ENCODE measurements at places on chromosomes 12 and 14.

DNA sequence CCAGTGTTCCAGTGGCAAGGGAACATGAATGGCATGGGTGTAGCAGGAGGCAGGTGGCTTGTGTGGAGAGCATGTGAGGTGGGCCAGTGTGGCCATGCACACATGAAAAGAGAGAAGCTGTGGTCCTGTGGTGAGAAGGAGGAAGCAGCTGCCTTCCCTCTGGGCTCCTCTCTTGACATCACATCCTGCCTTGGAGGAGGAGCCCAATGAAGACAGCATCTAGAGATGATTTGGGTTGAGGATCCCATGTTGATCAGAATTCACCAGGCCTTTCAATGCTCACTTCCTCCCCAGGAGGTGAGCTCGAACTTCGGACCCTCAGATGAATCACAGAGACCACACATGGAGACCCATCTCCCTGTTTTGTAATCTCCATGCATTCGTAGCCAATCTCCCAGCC lies 82.6 kb downstream of the LRRC74A start:
- peak; percentile 74 for DNase-seq

DNA sequence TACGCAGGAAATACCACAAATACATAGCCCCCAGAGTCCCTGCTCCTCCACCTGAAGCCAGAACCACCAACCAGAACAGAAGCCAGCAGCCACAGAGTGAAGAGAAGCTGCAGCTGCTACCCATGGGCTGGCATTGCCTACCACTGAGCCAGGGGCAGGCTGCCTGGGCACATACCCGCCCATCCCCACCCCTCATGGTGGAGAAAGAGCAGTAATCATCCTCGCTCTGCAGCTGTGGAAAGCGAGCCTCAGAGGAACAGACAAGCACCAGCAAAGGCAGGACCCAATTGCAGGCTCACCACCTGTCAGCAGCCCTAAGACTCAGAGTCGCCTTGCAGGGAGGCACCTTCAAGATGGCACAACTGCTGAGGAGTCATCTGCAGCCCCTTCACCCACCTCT lies 11.2 kb upstream of the CD9 start:
- no peak for DNase-seq

DNA sequence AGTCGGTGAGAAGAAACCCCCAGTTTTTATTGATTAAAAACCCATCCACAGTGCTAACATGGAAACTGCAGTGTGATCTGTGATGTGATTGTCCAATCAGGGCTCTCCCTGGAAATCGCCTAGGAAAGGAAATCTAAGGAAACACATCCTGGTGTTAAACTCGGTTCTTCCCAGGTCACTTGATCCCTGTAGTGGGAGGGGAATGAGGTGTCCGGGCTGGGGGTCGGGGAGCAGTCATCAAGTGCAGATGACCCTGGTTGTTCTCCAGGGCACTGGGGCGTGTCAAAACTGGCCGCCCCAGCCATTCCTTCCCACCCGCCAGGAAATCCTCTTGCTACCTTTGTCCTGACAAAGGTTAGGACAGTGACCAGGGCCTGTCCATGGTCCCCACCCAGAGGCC lies 20.8 kb downstream of the RAB35 start:
- no peak for DNase-seq

DNA sequence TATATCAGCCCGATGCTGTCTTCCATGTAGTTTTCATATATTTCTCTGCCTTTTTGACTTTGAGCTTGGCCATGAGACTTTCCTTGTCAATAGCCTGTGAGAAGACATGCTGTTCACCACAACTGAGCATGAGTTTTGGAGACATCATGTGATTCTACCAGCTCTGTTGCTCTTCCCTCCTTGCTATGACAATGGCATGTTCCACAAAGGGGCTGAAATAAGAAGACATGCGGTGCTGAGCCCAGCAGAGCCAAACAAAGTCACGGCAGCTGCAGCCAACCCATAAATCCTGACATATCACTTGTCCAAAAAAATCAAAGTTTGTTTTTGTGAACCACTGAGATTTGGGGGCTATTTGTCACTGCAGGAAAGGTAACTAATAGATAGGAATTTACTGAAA lies 343.4 kb upstream of the KITLG start:
- DNase-seq, result no peak

GRCh38 chr14:89461256-89461655 lies 44.2 kb upstream of the FOXN3 start:
- no peak for DNase-seq

DNA sequence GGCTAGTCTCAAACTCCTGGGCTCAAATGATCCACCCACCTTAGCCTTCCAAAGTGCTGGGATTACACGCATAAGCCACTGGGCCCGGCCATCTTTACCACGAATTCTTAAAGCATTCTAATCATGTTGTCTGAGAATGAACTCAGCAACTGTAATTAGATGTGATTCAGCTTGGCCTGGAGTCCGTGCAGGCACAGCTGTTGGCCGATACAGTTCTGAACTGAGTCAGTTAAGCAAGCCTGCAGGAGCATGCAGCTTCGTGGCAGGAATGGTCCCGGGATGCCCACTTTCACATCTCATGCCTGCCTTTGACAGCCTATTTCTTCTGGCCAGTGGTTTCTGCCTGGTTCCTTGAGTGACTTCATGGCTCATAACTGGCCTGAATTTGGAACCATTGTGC lies 194.1 kb downstream of the ANO6 start:
- no peak for DNase-seq

GRCh38 chr12:113697104-113697503 lies 225.4 kb upstream of the LHX5 start:
- DNase-seq, result no peak

DNA sequence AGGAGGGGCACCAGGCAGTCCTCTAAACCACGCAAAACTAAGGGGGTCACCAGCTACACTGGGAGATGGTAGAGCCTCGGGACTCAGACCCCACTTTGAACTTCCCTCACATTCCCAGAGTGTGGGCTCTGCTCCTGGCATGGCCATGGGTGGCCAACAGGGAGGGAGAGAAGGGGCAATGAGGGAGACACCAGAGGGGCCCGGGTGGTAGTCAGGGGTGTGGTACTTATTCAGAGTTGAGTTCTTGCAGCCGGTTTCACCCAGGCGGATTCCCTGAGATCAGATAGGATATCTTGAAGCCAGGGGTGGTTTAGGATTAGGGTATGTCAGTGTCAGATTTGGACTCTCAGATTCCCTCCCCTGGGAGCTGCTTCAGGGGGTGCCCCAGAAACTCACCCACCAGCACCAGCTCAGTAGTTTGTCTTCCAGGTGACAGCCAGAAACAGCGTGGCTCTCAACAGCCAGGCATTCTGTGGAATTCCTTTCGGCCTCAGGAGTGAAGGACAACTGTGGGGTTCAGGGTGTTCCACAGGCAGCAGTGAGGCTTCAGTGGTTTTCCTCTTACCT lies 56.0 kb downstream of the ELK3 start:
- DNase-seq, result no peak

DNA sequence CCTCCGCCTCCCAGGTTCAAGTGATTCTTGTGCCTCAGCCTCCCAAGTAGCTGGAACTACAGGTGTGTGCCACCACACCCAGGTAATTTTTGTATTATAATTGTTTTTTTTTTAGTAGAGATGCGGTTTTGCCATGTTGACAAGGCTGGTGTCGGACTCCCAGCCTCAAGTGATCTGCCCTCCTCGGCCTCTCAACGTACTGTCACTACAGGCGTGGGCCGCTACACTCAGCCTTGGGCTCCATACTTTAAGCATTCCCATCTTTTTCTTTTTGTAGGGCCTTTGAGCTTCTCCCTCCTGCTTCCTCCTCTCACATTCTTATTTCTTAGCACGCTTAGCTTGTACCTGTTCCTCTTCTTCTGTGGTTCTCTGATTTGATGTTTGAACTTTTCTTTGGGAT lies 62.8 kb downstream of the SERPINA3 start:
- no peak for DNase-seq

- DNase-seq, result no peak
These were observed 630.9 kb upstream of the ATXN7L3B start for GRCh38 chr12:73906757-73907156.

GRCh38 chr12:14279845-14280244 lies 85.6 kb upstream of the ATF7IP start:
- DNase-seq, result no peak

DNA sequence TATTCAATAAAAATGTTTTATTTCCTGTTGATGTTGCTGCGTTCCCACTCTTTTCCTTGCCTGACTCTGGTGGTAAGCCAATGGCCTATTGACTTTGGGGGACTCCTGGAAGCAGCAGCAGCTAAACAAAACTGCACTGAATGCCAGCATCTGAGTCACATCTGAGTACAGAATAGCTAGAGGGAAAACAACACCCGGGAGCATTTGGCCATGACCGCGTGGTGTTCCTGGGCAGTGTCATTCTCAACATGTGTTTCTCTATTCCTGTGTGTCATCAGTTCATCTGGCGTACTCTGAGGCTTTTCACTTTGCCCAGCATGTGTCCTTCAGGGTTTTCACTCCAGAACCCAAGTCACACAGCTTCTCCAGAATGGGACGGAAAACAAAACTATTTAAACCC lies 238.8 kb downstream of the PAWR start:
- no peak for DNase-seq

DNA sequence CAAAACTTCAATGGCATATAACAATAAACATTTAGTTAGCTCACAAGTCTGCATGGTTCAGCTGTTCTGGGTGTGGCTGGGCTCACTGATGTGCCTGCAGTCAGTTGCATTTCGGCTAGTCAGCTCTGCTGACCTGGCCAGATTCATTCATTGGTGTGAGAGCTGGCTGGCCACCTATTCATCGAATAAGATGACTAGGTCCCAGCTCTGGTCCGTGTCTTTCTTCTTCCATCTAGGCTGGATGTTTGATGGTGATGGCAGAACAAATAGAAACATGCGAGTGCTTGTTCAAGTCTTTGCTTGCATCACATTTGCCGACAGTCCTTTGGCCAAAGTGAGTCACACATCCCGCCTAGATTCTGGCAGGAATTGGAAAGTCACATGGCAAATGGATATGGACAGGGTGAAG lies 203.3 kb upstream of the CRY1 start:
- no peak for DNase-seq

DNA sequence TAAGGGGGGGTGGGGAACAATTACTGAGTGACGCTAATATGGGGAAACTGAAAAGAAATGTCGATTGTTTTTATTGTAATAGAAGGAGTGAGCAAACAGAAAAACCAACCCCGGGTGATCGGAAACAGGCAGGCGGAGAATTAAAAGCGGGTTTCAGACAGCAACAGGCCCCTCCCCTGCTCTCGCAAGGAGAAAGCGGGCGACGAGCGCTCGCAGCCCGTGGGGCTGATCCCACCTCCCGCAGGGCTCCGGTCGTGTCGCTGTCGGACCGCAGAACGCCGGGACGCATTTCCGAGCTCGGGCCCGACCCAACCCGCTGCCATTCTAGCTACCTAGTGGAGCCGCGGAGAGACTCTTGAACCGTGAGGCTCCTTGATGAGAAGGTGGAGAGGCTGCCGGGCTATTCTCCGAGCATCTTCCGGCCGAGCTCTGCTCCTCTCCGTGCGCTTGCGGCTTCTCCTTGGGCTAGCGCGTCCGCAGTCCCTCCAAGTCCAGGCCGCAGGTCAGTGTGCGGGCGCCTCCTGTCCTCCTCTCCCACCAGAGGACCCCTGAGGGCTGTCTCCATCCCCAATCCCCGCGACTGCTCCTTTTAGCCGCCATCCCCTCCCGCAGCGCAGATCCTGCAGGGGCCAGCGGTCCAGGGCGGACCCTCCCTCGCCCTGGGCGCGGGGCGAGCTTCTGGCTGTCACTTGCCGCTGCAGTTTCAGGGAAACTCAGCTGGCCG lies 4.1 kb upstream of the PAX9 start:
- DNase-seq, result no peak

- DNase-seq, result no peak
These were observed 8.6 kb downstream of the NANOG start for GRCh38 chr12:7797698-7798398.

DNA sequence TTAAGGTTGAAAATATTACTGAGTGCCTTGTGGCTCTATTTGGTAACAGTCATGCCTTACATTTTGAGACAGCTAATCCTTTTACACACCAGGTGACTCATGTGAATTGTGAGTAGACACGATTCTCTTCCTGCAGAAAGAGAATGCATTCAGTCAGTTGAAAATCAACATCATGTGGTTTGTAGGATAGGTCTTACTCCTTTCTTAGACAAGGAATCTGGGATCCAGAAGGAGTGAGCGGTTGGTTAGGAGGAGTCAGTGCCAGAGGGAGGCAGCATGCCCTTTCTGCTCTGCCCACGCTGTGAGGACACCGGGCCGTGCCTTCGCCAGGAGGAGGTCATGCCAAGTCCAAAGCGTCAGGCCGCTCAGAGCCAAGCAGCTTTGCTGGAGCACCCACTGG lies 47.6 kb downstream of the TRAF3 start:
- no peak for DNase-seq

DNA sequence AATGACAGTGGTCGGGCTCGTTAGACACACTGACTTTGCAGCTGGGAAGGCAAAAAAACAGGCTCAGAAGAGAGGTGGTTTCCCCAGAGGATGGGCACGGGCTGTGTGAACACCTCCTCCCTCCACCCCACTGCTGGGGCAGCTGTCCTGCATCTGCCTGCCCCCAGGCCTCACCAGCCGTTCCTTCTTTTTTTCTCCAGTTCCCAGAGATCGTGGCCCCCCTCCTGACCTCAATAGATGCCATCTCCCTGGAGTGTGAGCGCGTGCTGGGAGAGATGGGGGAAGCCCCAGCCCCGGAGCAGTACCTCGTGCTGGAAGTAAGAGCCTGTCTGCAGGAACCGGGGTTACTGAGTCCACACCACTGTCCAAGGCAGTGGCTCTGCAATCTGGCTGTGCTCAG lies 17.4 kb downstream of the MVK start:
- DNase-seq, result no peak

DNA sequence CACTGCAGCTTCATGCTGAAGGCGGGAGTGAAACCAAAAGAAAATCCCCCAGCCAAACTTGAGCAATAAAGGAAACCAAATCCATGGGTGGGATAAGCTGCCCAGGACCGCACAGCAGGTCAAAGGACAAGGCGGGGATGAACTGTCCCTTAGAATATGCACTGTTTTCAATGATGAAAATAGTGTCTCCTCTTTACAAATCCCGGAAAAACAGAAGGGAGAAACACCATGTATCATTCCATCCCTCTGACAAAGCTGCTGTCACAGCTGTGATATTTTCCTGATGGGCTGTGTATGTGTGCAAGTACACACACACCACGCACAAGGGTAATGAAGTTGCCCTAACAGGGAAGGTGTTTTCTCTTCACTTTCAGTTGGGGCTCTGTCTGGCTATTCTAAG lies 70.3 kb downstream of the ACTN1 start:
- DNase-seq, result no peak

GRCh38 chr12:57127726-57128518 lies at the start of gene LRP1:
Gene LRP1 (plus strand): TSS chr12:57128483. CDS start chr12:57128965, 482 bp downstream.
- DNase-seq, result peak; percentile 77

DNA sequence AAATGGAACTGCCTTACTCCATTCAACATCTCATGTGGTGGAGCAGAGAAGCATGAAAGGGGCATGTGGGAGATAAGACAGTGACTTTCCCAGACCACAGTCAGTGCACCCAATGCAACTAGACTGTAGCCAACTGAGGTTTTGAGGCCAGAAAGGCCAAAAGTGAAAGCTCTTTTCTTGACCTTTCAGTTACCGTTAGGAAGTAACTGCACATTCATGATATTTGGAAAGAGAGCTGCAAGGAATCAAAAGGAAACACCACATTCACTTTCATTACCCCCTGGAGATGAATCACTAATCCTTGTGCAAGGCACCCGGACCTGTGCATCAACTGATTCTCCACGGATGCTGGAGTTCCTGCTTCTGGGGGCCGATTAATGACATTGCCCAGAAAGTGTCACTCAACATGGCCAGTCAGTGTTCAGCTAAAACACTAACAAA lies 72.9 kb upstream of the ELK3 start:
- no peak for DNase-seq

- DNase-seq, result no peak
These were observed 23.8 kb downstream of the IL31 start for GRCh38 chr12:122150127-122150681.

All from CD4-positive, alpha-beta memory T cell (primary cell).